ENCODE measurements at places on chromosomes 12 and 14.

DNA sequence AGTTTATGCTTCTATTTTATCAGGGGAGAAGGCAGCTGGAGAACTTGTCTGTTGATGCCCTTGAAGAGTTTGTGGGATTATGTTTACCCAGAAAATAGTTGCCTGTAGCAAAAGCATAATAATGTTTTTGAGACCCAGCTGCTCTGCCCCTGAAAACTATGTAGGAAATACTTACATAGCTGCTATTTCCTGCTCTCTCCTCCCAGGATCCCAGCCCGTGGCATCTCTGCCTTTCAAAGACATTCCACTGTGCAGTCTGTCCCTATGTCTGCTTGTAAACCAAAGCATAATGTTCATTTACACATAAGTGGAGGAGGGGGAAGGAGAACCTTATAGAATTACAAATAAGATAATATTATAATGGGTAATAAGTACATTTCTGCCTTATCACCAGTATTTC, 198.7 kb downstream of the SYT1 start:
- peak; percentile 24 for DNase-seq

- no peak for DNase-seq
Measured at GRCh38 chr12:82533341-82533740, 153.4 kb upstream of the TMTC2 start.

- no peak for DNase-seq
Measured at GRCh38 chr12:83690465-83690864, 1003.8 kb downstream of the TMTC2 start.

DNA sequence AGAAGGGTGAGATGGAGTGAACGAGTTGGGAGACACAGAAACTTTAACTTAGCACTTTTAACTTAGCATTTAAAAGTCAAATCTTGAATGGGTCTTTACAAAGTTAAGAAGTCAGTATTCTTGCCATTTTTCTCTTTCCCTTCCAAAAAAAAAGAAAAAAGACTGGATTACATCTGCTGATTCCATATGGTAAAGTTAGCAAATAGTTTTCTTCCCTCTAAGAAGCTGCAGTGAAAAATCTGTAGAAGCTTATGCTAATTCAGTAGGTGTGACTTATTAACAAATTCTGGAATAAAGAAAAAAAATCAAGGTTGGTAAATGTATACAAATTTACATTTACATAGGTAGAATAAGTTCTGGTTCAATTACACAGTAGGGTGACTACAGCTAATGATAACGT, 50.9 kb downstream of the COCH start:
- no peak for DNase-seq

GRCh38 chr12:123813349-123813748, 51.2 kb downstream of the DNAH10 start:
- DNase-seq: peak; percentile 79

DNA sequence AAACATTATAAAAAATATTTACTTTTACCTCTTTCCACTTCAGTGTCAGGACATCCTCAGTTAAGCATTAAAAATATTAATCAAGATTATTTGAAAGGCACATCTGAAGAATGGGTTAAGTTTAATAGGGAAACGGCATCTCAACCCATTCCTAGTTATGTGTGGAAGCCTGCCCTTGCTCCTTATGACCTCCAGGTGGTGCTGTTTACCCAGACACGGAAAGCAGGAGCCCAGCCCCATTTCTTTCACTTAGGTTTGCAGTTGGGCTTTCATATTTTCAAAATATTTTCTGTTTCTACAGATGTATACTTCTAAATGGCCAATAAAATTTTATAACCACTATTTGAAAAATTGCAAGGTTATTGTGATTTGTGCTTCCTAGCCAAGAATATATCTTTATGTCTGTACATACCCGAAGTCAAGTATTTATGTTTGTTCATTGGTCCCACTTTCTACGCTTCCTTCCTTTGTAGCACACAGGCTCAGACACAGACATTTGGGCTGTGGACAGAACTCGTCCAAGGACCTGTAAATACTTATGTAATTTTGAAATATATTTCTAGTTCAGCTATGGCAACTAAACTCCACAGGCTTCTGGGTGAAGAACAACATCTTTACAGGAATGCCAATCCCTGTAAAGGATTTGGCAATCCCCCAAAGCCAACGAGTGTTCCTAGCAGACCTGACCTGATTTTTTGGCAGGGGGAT, 247.1 kb downstream of the AKAP6 start:
- DNase-seq: peak; percentile 66

DNA sequence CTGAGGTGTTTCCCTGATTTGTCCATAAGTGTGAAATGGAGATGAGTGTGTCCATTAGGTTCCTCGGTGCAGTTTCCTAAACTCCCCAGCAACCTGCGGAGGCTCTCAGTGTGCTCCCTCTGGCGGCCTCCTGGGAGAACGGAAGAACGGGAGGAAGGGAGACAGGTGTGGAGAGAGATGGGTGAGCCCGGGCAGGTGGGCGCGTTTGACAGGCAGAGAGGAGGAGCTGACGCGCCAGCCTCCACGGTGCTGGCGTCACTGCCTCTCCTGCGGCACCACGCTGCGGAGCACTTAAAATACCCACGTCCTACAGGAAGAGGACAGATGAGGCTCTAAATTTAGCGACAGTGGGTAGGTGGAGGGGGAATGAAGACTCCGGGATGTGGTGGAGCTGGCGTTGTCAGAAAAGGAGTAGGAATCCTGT, 26.8 kb upstream of the PEX5 start:
- no peak for DNase-seq

DNA sequence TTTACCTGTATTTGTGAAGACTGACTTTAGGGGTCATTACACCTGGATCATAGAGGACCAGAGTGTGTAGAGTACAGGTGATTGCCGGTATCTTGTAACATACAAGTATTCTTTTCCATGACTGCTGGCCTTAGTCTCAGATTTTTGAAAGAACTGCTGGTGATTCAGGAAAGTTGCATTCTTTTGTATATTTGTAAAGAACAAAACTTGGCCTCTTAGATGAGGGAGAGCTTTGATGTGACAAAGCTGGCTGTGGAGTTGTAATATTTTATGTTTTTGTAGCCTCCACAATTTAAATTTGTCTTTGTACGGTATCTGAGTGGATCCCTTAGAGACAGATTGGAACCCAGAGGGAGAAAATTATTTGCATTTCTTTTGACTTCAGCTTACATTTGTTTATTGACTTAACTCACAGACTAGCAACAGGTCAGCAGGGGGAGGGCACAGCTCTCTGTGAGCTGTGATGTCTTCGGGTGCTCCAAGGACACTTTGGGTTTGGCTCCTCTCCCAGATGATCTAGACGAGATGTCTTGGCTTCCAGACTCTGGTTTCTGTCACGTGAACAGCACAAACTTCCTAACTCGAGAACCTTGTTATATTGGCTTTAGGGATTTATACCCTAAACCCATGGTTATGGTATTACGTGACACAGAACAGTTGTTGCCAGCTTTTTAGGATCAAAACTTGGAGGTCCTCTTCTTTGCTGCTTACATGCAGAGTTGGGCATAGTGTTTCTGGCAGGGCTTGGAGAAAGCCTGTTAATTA, 65.9 kb downstream of the DAAM1 start:
- DNase-seq: peak; percentile 98

GRCh38 chr12:24929953-24930352, 18.9 kb downstream of the BCAT1 start:
- DNase-seq: no peak

GRCh38 chr12:54035568-54036264, 2.9 kb downstream of the HOXC5 start:
- no peak for DNase-seq

- no peak for DNase-seq
Measured at GRCh38 chr14:93967637-93968250, 8.6 kb downstream of the ASB2 start.

DNA sequence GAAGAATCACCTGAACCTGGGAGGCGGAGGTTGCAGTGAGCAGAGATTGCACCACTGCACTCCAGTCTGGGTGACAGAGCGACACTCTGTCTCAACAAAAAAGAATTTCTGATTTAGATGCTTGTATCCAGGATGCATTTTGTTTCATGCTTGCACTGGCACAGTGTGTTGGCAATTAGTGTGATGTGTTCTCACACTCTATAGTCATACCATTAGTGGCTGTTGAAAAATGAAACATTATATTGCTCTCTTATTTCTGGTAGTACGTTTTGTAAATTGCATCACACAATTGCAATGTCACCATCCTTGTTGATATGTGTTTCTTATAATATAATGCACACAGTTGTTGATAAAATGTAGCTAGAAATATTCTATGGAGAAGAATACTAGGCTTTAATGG, 51.3 kb upstream of the RMST start:
- DNase-seq: no peak

DNA sequence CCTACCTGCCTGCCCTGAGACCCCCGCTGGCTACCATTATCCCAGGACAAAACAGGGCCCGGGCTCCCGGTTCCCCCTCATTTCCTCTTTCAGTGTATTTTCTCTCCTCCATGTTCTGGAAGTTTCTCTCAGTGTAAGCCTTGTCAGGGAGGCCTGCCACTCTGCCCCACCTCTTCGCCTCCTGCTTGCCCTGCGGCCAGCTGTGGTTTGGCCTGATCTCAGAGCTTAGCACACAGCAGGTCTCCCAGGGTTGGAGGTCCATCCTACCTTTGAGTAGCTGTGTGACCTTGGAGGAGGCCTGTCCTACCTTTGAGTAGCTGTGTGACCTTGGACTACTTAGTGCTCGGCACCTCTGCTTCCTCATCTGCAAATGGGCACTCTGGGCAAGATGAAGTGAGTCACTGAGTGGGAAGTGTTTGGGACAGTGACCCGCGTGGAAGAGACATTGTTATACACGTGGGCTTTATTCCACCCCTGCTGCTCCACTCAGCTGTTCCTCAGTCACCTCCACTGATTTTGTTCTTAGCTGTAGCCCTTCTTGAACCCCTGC, 212.7 kb downstream of the ZFP36L1 start:
- DNase-seq: no peak

- peak; percentile 92 for DNase-seq
Measured at GRCh38 chr12:54383041-54383609, 1.4 kb downstream of the ZNF385A start.

- DNase-seq: no peak
Measured at GRCh38 chr12:82400819-82401218, 42.5 kb downstream of the METTL25 start.

DNA sequence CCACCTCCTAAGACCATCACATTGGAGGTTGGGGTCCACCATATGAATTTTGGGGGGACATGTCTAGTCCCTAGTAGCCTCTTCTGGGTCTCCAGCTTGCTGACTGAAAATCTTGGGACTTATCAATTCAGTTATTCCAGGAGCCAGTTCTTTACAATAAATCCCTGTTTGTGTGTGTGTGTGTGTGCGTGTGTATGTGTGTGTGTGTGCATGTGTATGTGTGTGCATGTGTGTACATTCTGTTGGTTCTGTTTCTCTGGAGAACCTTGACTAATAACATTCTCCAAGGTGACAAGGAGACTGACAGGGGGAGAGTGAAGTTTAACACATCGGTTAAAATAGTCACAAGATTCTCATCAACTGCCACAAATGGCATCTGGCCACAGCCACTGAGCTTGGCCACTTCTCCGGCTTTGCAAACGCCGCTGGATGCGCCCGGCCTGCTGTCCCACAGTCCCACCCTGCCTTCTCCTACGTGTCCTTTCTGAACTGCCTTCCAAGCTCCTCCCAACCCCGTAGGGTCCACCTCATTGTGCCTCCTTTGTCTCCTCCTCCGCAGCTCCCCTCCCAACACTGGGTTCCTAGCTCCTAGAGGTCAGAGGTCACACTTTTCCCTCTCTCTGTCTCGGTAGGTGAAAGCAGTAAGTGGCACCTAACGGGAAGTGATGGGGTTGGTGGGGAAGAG, 88.1 kb upstream of the DIO3 start:
- DNase-seq: no peak

DNA sequence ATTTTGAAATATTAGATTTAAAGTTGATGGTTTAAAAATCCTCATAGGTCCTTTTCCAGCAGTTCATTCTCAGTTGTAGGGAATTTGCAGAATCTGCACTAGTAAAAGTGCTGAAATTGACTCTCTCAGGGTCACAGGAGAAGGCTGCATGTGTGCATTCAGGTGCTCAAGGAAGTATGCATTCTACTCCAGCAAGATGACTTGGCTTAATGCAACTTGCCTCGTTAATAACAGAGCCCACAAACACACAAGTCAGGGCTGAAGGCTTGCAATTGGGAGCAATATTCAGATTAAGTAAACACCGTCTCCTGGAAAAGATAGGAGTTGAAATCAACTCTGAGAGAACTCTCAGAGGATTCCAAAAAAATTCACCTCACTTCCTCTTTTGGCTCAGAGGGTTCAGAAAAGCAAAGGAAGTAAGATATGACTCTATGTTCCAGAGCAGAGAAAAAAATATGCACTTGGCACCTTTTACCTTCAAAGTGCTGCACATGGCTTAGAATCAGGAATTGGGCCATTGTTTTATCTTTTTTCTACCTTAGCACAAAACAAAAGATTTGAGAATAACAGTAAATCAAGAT, 406.3 kb upstream of the DCN start:
- no peak for DNase-seq

- DNase-seq: peak; percentile 58
Measured at GRCh38 chr12:107131832-107132616, 38.7 kb upstream of the CRY1 start.

DNA sequence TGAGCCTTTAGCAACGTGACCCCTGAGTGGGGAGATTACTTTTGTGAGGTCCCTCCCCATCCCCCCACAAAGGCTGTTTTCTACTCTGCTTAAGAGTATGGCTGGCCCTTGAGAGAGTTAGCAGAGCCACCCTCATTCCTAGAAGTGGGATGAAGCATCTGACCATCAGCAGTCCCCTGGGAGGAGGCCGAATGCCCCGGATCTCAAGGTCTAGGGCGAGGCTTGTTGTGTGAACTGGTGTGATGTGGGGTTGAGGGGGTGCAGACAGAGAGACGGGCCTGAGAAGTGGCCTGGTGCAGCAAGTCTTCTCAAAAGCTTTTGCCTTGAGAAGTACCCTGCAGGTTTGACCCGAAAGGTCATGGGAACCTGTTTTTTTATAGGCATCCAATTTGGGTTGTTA, 153.0 kb upstream of the FKBP4 start:
- no peak for DNase-seq

DNA sequence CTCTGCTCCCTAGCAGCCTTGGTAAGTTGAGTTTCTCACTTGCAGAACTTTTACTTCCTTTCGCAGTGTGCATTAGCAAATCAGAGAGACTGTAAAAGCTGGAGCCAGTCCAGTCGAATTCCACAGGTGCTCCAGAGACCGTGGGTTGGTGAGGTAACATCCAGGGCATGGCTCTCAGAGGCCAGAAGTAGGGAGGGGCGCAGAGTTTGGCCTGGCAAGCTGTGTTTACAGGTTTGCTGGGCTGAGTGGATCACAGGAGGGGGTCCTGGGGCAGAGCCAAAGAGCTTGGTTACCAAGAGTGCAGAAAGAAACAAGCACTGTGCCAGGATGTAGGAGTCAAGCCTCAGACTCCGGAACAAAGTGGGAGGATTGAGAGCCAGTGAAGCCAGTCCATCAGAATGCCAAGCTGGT, 10.2 kb upstream of the BHLHE41 start:
- DNase-seq: no peak

DNA sequence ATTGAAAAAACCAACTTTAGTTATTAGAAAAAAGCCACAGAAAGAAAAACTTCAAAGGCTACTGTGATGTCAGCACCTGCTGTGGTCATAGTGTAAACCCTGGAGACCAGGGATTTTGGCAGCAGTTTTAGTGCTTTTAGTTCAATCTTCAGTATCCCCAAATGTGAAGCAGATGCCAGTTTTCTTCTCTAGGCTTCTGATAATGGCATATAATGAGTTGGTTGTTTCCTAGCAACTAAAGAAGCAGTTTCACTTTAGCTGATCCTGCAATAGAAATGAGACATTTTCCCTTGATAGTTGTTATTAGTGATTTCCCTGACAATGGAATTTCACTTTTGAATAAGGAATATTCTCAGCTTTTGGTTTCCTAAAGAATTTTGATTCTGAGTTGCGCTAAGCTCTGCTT, 131.2 kb downstream of the NUBPL start:
- peak; percentile 33 for DNase-seq
